ENCODE measurements at places on chromosomes 3 and 15. TPM values are rescaled to one million over a fixed set of nuclear protein-coding genes. Genes with fewer than 3 reads are reported as not detected.

IL17RD gene
- 2.5 TPM for total RNA-seq

TMEM42 gene
- 8.1 TPM for total RNA-seq

KCNMB3 gene
- 1.6 TPM for total RNA-seq

ETV5 gene
- total RNA-seq = 63.2 TPM

ADCY5 gene
- total RNA-seq = not detected

DUOXA2 gene
- not detected for total RNA-seq

SPTBN5 gene
- total RNA-seq = 8.5 TPM

KLHDC8B gene
- 14.0 TPM for total RNA-seq

LRTM1 gene
- total RNA-seq = not detected

ABHD5 gene
- total RNA-seq = 31.1 TPM

OXTR gene
- 0.13 TPM for total RNA-seq

KLHL40 gene
- under 0.01 TPM for total RNA-seq

ERC2 gene
- 2.8 TPM for total RNA-seq

SLC12A1 gene
- not detected for total RNA-seq

USP8 gene
- 63.3 TPM for total RNA-seq

NAA80 gene
- total RNA-seq = 10.0 TPM

EOMES gene
- total RNA-seq = not detected

CLDN18 gene
- not detected for total RNA-seq

HRG gene
- not detected for total RNA-seq

MAP6D1 gene
- total RNA-seq = 1.9 TPM

BUB1B gene
- total RNA-seq = 78.3 TPM

UBA3 gene
- 103 TPM for total RNA-seq

IL17RB gene
- total RNA-seq = 0.22 TPM

KLF15 gene
- 1.2 TPM for total RNA-seq

PLA2G4D gene
- total RNA-seq = not detected

CIDEC gene
- not detected for total RNA-seq

COL8A1 gene
- 156 TPM for total RNA-seq

ACKR4 gene
- 4.0 TPM for total RNA-seq

GUCA1C gene
- not detected for total RNA-seq

CLDN16 gene
- not detected for total RNA-seq

IRAK2 gene
- 22.1 TPM for total RNA-seq

MEIS2 gene
- total RNA-seq = 37.7 TPM

METTL6 gene
- 38.2 TPM for total RNA-seq

CCR9 gene
- total RNA-seq = not detected

BDH1 gene
- total RNA-seq = 8.9 TPM

CCR5 gene
- total RNA-seq = not detected

EFCAB12 gene
- total RNA-seq = under 0.01 TPM

CORO2B gene
- 3.7 TPM for total RNA-seq

CHRM5 gene
- not detected for total RNA-seq

C3orf85 gene
- not detected for total RNA-seq

COL6A6 gene
- total RNA-seq = not detected

CNTN6 gene
- not detected for total RNA-seq

TRIM59 gene
- 40.6 TPM for total RNA-seq

KCTD6 gene
- 12.0 TPM for total RNA-seq

DUOX1 gene
- under 0.01 TPM for total RNA-seq

RPL22L1 gene
- 207 TPM for total RNA-seq

FAM3D gene
- 0.27 TPM for total RNA-seq

DISP2 gene
- 0.27 TPM for total RNA-seq

SLCO3A1 gene
- total RNA-seq = 4.6 TPM

RASL12 gene
- total RNA-seq = not detected

SEMA4B gene
- 8.5 TPM for total RNA-seq

WDR48 gene
- total RNA-seq = 37.9 TPM

ARPIN gene
- 12.0 TPM for total RNA-seq

MBNL1 gene
- 769 TPM for total RNA-seq

CIB1 gene
- total RNA-seq = 30.6 TPM

ACP3 gene
- total RNA-seq = not detected

FLNB gene
- 776 TPM for total RNA-seq

TMEM158 gene
- 5.3 TPM for total RNA-seq

TLR9 gene
- under 0.01 TPM for total RNA-seq

Measured in thoracic aorta endothelial cell (primary cell).